GM10248 (cell line): ENCODE measurements at places on chromosomes 3 and 15.

GRCh38 chr3:81728766-81729544, 32.5 kb downstream of the GBE1 start:
- no peak for DNase-seq

- no peak for DNase-seq
Observed at GRCh38 chr3:38314112-38314763, 32.1 kb downstream of the SLC22A14 start.

GRCh38 chr15:31269816-31270575, 56.6 kb upstream of the KLF13 start:
- DNase-seq: no peak

DNA sequence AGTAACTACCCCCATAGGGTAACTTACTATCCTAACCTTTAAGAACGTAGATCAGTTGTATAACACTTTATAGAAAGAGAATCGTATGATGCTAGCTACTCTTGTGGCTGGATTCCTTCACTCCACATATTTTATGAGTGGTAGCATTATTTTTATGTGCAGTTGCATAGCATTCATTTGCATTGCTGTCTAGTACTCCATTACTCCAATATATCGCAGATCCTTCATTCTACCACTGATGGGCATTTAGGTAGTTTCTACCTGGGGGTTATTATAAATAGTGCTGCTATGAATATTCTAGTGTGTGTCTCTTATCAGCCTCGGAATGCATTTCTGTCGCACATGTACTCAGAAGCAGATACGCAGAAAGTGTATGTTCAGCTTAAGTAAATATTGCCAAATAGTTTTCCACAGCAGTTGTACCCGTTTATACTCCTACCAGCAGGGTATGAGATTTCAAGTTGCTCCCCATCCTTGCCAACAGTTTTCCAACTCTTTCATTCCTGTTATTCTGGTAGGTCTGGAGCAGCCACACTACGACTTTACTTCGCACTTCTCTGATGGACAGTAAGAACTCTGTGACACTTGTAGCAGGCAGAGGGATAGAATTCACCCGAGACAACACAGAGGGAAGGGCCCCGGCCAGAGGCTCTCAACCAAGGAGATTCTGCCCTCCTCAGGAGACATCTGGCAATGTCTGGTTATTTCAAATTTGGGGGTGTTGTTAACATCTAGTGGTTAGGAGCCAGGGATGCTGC, 9.8 kb upstream of the VGLL4 start:
- DNase-seq: no peak

GRCh38 chr15:25532269-25533140, 93.7 kb upstream of the UBE3A start:
- DNase-seq: no peak

- no peak for DNase-seq
Observed at GRCh38 chr3:15215996-15216395, 9.9 kb downstream of the CAPN7 start.

- DNase-seq: no peak
Observed at GRCh38 chr3:72126441-72127223, 341.7 kb upstream of the PROK2 start.

DNA sequence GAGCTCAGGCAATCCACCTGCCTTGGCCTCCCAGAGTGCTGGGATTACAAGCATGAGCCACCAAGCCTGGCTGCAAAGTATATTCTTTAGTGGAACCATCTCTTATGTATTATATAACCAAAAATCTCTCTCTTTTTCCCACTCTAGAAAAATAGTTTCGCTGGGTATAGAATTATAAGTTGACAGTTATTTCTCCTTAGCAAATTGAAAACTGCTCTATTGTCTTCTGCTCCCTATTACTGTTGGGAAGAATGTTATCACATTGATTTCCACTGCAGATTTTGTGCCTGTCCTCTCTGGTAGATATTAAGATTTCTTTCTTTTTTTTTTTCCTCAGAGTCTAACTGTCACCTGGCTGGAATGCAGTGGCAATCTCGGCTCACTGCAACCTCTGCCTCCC, 10.2 kb upstream of the DHX30 start:
- no peak for DNase-seq

- DNase-seq: no peak
Observed at GRCh38 chr3:78275420-78275852, 1235.5 kb downstream of the ROBO2 start.

GRCh38 chr15:42736178-42736792, 643 bp downstream of the CDAN1 start:
- DNase-seq: peak; percentile 65

- no peak for DNase-seq
Observed at GRCh38 chr3:184373422-184373821, 4.6 kb downstream of the THPO start.

- no peak for DNase-seq
Observed at GRCh38 chr15:101506491-101506890, 17.0 kb upstream of the PCSK6 start.

DNA sequence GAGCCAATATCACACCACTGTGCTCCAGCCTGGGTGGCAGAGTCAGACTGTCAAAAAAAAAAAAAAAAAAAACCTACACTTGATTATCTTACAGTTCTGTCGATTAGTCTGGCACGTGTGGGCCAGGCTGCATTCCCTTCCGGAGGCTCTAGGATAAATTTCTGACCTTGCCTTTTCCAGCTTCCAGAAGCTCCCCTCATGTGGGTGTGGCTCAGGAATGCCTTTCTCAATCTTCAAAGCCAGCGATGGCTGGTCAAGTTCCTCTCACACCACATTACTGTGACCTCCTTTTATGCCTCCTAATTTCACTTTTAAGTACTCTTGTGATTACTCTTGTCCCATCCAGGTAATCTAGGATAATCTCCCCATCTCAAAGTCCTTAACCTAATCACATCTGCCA, 58.2 kb upstream of the DUT start:
- no peak for DNase-seq

GRCh38 chr3:183697610-183698317, at the start of gene YEATS2:
Gene YEATS2 (plus strand): TSS chr3:183697797. CDS start chr3:183715163, 17,366 bp downstream.
- DNase-seq: peak; percentile 97

DNA sequence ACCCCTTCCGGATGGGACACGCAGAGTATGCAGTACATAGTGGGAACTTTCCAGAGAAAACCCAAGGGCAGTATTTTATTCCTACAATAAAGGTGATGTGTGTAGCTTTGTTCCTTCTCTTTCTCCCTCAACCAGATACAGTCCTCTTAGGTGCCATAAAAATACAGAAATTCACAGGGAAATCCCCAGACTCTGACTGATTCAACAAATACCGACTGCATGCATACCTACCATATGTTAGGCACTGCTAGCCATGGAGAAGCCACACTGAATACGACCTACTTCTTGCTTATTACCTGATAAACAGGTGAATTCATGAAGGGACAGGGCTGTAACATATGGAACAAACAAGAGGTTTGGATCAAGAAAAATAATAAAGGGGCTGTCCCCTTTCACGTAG, 228.5 kb downstream of the FOXP1 start:
- DNase-seq: no peak

DNA sequence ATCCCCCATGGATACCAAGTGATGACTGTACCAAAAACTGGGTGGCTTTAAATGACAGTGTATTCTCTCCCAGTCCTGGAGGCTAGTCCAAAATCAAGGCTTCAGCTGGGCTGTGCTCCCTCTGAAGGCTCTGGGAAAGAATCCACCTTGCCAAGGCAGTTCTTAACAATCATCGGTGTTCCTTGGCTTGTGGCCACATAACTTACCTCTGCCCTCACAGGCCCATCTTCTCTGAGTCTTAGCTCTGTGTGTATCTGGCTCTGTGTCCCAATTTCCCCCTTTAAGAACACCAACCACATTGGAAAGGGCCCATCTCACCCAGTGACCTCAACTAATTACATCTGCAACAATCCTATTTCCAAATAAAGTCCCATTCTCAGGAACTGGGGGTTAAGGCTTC, 503.0 kb upstream of the PROK2 start:
- no peak for DNase-seq

- DNase-seq: no peak
Observed at GRCh38 chr3:112633191-112633590, 7.8 kb downstream of the CCDC80 start.
